Mesothelial cell of epicardium (in vitro differentiated cells): ENCODE measurements at places on chromosomes 11 and 22. TPM values are rescaled to one million over a fixed set of nuclear protein-coding genes. Genes with fewer than 3 reads are reported as not detected.
A peak's percentile ranks its signal among the peaks of the same experiment; 100 is the strongest.

- DNase-seq: no peak
Measured at GRCh38 chr22:44955102-44955501, 54.7 kb downstream of the PHF21B start.

Gene CHRM1
- total RNA-seq: 0.09 to 0.72 TPM (median 0.11 TPM) in 3 replicates

GRCh38 chr11:61972672-61973475 is 5.4 kb upstream of the FTH1 start:
- DNase-seq: no peak

DNA sequence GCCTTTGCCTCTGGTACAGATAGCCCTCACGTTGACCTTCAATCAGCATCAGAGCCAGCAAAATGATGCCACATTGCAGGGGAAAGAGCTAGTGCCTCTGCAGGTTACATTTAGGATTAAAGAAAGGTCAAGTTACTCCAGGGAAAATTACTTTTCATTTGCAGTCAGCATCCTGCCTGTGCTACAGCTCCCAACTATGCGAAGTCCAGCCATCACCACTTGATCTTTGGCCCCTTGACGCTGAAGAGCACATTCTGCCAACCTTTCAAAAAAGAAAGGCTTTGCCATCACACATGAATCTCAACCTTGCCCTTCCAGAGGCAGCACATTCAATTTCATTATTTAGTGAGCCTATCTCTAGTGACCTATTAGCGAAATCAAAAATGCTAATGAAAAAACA is 11.3 kb downstream of the FJX1 start:
- DNase-seq: no peak

Gene CXCR5
- not detected in 3 replicates for total RNA-seq

DNA sequence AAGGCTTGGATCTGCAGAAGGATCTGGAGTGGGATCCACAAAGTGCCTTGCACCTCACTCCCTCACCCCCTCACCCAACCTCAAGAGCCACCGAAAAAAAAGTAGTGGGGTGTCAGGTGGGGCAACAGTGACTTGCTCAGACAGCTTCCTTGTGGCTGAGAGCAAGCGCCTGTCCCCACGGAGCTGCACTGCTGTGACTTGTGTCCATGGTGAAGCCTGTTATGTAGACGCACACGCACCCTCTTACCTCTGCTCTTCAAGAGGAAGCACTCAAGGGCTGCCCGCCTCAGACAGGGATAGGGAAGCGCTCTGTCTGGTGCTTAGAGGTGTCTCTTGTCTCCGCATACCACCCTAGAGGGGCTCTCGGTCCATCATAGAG is 1.2 kb downstream of the DRD2 start:
- DNase-seq: no peak

DNA sequence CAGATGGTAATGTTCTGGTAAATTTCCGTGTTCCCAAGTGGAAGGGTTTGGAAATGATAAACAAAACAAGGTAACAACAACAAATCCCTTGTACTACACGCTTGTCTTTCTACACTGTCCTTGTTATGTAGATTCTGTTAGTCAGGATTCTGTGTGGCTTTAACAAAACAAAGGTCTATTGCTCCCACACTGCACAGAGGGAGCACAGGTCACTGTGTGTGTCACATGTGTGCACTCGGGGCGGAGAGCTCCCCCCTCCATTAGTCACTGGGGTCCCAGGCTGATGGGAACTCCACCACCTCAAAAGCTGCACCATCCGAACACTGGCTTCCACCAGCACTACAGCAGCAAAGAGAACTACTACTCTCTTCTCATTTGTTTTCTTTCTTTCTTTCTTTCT is 227.9 kb downstream of the NTM start:
- DNase-seq: no peak

DNA sequence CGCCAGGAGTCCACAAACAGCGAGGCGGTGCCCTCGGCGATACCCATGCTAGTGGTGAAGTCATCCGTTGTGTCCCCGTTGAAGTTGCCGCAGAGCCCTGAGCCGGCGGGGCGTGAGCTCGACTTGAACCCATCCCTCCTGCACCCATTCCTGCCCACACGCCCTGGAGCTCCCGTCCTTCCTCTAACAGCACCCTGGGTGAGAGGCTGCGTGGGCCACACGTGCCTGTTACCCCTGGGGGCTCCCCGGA is 8.3 kb downstream of the MUC6 start:
- DNase-seq: no peak

DNA sequence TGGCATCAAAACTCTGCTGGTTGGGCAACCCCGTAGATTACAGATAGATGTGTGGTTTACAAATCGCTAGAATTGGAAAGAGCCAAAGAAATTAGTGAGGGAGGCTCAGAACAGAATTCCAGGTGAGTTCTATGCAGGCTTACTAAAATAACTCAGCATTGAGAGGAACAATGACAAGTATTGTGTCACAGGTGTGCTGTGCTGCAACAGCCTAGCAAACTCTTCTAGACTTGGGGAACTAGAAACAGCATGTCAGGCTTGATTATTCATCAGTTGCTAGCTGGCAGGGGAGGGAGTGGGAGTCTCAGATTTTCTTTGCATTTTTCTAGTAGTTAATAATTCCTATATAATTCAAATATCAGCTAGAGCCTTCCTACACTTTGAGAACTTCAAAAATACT is 26.3 kb upstream of the RASD2 start:
- no peak for DNase-seq

Gene TBX1
- 0.34 to 0.45 TPM in 2 of 3 replicates, not detected in the other for total RNA-seq

GRCh38 chr11:79374727-79375126 is 66.1 kb downstream of the TENM4 start:
- no peak for DNase-seq

DNA sequence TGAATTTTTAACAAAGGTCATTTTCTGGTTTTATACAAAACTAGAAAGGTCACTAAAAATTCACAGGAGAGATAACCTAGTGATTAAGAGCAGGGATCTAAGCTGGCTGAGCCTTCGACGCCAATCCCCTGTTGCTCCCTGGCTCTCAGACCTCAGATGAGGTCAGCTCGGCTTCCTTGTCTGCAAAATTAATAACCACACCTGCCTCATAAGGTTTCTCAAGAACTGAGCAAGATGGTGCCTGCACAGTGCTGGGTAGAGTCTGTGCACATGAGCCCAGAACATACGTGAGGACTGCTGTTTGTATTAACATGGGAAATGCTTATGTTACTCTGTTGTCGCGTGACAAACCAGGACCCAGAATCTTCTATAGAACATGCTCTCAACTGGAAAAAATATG is 24.4 kb upstream of the CD5 start:
- DNase-seq: no peak

- no peak for DNase-seq
Measured at GRCh38 chr11:26348776-26349175, 16.8 kb downstream of the ANO3 start.

Gene MMP27
- not detected in 3 replicates for total RNA-seq

Gene MIAT
- 6.6 to 7.0 TPM (median 6.7 TPM) in 3 replicates for total RNA-seq

Gene LDHAL6A
- total RNA-seq: not detected in 3 replicates

- no peak for DNase-seq
Measured at GRCh38 chr22:50269970-50270665, at the start of gene MAPK11. MAPK11 (minus strand) TSS chr22:50270380; CDS start chr22:50270292, 88 bp downstream.

- no peak for DNase-seq
Measured at GRCh38 chr22:42920101-42920820, 63.2 kb upstream of the ARFGAP3 start.

- no peak for DNase-seq
Measured at GRCh38 chr11:14320020-14320419, 39.0 kb downstream of the RRAS2 start.

Gene ELF5
- total RNA-seq: 2.1 to 2.4 TPM (median 2.2 TPM) in 3 replicates

DNA sequence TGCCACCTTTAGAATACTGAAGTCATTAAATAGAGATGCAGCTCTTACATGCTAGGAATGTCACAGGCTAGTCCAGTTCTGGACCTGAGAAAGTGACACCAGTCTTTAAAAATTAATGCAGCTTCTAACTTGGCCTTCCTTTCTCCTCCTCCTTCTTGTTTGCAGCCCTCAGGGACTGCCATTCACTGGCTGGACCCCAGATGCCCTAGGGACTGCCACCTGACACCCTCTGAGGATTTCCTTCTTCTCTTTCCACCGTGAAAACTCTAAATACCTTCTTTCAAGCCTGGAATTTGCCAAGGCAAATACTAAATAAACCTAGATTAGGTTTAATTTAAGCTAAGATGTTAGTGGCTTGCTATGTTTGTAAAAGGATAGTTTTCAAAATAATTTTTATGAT is 78.4 kb downstream of the MUC15 start:
- no peak for DNase-seq

DNA sequence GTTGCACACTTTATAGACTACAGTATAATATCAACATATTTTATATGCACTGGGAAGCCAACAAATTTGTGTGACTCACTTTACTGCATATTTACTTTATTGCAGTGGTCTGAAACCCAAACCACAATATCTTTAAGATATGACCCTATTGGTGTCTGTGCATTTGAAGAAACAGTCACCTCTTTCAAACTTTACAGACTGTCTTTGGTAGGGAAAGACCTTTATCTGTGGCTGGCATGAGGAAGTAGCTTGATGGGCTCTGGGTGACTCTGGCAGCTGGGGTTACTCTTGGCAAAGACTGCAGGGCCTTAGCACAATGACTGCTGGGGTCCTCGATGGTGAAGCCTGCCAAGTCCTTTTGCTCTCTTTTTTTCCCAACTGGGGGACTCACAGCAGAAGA is 21.3 kb upstream of the ABTB2 start:
- no peak for DNase-seq

Gene E2F8
- total RNA-seq: 5.2 to 6.1 TPM (median 5.6 TPM) in 3 replicates

DNA sequence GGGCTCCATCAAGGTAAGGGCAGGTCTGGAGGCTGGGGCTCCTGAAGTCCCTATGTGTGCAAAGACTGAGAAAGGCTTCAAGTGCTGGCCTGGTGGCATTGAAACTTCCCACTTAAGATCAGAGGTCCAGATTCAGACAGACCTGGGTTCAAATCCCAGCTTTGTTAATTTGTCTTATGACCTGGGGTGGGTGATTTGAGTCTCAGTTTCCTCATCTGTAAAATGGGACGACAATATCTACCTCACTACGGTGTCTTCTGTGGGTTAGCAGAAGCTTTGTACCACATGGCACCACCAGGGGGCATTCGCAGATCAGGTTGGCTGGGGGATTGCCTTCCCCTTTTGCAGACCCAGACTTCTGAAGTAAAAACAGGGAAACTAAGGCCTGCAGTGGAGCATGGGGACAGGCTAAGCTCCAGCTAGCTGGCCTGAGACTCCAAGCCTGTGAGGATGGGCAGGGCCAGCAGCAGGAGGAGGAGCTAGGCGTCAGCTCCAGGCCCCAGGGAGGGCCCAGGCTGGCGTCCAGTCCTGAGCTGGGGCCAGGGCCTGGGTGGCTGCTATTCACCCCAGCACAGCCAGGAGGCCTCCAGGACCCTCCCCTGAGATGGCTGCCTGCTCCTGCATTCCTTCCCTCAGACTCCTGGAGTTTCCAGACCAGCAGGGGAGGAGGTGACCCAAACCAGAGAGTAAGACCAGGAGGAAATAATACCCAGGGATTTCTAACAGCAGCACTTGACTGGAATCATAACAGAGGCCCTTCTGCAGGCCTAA is 1.5 kb downstream of the CASTOR1 start:
- DNase-seq: peak; percentile 73

Gene SMTNL1
- total RNA-seq: not detected in 3 replicates

Gene SERPING1
- 136 to 154 TPM (median 146 TPM) in 3 replicates for total RNA-seq

DNA sequence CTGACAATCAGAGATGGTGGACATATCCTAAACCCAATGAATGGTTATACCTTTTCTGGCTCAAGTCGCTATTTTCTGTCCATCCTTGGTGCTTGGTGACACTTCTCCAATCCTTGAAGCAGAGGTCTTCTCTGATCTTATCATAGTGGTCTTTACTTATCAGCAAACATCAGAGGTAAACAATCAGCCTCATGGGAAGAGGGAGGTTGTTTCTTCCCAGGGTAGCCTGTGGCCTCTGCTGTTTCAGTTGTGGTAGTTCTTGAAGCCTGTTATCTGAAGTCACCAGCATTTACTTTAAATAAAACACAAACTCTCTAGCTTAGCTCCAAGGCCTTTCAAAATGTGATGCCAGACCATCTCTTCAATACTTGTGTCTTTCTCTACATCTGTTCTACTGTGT is 66.7 kb downstream of the RRM1 start:
- DNase-seq: no peak

Gene RHOG
- 23.8 to 24.7 TPM (median 24.2 TPM) in 3 replicates for total RNA-seq

GRCh38 chr11:22157531-22157930 is 35.4 kb upstream of the ANO5 start:
- no peak for DNase-seq

Gene VSIG2
- 0.25 to 0.66 TPM (median 0.44 TPM) in 3 replicates for total RNA-seq

- no peak for DNase-seq
Measured at GRCh38 chr11:88327462-88328143, 9.9 kb downstream of the CTSC start.

DNA sequence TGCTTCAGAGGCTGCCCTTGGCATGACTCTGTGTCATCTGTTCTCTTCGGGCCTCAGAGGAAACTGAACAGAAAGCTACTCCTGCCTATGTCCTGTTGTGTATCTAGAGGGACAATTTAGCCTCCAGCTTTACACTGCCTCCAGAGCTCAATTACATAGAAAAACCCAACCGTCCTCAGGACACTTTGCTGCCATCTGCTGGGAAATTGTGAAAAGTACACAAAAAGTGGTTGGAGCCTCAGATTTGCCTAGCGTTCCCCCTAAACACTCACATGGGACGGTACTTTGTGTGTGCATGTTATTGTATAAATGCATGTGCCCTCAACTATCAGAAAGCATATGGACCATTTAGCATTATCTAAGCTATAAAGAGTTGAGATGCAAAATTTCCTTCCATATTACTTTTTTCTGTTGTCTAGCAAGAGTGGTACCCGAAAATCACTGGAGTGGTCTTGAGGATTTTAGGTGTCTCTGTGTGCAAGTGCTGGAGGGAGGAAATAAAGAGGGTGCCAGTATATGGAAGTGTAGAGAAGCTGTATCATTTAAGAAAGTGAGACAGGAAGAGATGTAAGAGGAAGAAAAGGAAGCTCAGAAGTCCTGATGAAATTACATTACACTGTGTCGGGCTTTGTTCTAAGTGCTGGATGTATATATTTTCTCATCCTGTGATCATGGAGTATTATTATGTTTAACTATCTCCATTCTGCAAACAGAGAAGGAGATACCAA is 8.7 kb upstream of the MS4A4E start:
- no peak for DNase-seq

GRCh38 chr11:62917906-62918502 is 3.2 kb downstream of the CHRM1 start:
- no peak for DNase-seq

DNA sequence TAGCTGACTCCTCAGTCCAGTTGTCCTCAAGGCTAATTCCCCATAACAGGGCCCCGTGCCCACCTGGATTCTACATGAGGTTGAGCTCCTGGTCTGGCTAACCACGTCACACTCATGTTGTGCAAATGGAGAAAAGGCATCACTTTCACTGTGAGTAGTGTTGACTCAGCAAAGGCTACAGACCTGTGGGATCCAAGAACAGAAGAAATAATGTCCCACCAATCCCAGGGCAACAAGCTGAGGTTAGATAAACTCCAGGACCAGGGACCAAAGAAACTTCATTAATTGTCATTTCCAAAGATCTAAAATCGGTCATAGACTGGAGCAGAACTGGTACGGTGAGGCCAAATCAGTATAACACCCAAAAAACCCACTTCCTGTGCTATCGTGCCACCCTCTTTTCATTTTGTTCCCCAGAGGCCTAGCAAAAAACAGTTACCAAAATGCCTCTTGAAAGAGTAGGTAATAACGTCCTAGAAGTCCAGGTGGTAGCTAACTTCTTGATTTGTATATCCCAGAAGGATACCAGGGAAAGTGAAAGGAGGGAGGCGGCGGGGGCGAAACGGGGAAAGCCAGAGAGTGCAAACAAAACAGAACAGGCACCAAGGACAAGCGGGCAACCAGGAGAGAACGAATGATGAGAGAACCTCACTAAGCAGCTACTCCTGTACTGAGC is 1.4 kb downstream of the PCSK7 start:
- DNase-seq: no peak

GRCh38 chr11:121740902-121741301 is 288.1 kb upstream of the SORL1-AS1 start:
- no peak for DNase-seq
